Fibroblast of villous mesenchyme (primary cell): ENCODE measurements at places on chromosomes 3 and 15.

- DNase-seq: peak; percentile 91
These were observed 53.8 kb downstream of the CDCP1 start for GRCh38 chr3:45092132-45093031.

GRCh38 chr3:182969277-182969676, 11.1 kb downstream of the DCUN1D1 start:
- DNase-seq: peak; percentile 56

GRCh38 chr3:76694063-76694462, 345.8 kb upstream of the ROBO2 start:
- DNase-seq: no peak

DNA sequence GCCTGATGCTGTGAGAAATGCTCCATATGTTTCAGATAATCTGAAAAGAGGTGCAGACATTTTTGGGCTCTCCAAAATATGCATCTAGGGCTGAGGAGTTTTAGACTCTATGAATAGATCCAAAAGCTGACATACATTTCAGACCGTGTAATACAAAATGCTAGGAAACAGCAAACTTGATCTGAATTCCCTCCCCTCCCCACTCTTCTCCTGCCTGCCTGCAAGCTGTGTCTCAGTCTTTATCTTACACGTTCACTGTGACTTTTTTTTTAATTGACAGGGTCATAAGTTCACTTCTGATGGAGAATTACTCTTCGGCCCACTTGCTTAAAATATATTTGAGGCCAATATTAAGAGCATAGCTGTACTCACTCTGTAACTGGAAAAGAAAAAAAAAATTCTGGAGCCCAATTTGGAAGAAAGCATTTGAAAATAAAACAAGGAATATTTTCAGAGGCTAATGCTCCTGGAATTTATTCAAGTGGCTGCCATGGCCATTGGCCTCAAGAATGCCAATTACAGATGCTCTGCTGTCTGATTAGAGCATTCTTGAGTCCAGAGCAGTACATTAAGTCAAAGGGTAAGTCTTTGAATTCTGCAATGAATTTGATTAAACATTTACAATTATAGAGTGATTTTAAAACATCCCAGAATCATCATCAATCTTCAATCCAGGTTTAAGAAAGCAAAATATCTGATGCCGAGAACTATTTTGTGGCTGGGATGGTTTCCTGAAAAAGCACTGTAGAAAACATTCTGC, 146.2 kb upstream of the SEMA6D start:
- no peak for DNase-seq

GRCh38 chr3:168865022-168865551, 769.4 kb upstream of the GOLIM4 start:
- peak; percentile 30 for DNase-seq

- DNase-seq: no peak
These were observed 5.5 kb downstream of the GATA2 start for GRCh38 chr3:128487538-128487812.

- DNase-seq: peak; percentile 33
These were observed 452 bp downstream of the BBX start for GRCh38 chr3:107523289-107523538.

- no peak for DNase-seq
These were observed 112.7 kb downstream of the RAB11A start for GRCh38 chr15:65981837-65982626.

DNA sequence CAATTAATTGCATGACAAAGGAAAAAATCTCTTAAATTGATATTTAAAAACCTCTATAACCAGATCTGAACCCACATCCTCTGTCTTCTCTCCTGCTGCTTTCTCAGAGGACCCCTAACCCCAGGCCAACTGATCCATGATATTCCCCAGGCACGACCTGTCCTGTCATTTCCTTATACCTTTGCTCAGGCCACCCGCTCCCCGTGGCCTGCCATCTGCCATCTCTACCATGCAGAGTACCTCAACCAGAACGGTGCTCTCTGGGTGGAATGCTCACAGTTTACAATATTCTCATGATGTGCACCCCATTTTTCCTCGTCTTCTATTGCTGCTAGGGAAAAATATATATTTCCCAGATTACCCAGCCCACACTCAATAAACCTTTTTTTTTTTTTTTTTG, 57.7 kb downstream of the ARHGEF3 start:
- DNase-seq: no peak

- DNase-seq: peak; percentile 4
These were observed 2.3 kb upstream of the COLQ start for GRCh38 chr3:15523660-15524417.

GRCh38 chr3:146574173-146574572, 29.8 kb upstream of the PLSCR1 start:
- DNase-seq: no peak

- DNase-seq: peak; percentile 80
These were observed 27.3 kb downstream of the CYP11A1 start for GRCh38 chr15:74340150-74340549.

GRCh38 chr15:90851114-90851513, 17.3 kb upstream of the FURIN start:
- DNase-seq: no peak

DNA sequence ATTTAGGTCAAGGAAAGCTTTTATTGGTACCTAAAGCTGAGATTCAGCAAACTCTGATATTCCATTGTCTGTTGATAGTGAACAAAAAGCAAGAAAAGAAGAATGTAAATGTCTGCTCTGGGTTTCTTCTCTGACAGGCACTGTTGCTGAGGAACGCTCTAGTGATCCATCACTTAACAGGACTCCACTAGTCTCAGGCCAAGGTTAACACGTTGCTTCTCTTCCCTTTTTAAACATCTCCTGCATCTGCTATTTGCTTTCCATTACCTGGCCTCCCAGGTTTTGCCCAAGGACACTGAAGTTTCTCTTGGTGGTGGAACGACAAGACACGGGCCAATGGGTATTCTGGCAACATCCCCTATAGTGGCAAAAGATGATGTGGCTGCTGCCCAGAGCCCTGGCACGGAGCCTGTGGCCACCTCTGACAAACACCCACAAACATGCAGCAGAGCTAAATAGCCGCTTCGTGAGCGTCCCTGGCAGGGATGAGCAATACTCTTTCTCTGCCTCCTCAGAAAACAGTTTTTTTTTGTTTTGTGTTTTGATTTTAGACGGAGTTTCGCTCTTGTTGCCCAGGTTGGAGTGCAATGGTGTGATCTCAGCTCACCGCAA, 97.8 kb upstream of the AKAP13 start:
- DNase-seq: peak; percentile 24

DNA sequence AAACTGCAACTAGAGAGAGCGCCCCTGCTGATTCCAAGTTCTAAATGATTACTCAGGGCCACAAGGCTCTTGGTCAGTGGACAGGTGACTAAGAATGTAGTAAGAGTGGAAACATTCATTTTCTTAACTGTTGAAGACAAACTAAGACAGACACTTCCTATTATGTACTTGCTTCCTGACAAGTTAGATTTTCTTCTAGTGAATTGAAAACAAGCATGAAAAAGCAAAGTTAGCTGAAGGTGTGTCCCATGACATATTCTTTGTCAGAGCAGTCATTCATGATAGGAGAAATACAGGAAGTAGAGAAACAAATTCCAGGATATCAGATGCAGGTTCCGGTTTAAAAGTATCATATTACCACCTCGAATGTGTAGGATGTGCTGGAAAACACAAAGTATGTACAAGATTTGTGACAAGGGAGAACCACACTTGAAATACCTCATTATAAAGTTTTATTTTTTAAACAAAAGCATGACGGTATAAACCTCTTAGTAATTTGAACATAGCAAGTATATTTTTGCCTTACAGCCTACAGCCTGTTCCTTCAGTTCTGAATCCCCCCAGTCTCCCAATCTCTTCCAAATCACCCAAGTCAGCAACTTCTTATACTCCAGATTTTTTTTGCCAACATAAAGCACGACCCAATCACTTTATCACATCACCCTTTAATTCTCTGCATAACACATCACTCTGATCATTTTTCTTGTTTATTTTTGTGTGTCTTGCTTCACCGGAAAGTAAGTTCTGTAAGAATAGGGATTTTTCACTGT, 6.2 kb downstream of the TSPAN3 start:
- DNase-seq: peak; percentile 25

GRCh38 chr3:184042617-184043016, 10.2 kb upstream of the HTR3C start:
- no peak for DNase-seq

DNA sequence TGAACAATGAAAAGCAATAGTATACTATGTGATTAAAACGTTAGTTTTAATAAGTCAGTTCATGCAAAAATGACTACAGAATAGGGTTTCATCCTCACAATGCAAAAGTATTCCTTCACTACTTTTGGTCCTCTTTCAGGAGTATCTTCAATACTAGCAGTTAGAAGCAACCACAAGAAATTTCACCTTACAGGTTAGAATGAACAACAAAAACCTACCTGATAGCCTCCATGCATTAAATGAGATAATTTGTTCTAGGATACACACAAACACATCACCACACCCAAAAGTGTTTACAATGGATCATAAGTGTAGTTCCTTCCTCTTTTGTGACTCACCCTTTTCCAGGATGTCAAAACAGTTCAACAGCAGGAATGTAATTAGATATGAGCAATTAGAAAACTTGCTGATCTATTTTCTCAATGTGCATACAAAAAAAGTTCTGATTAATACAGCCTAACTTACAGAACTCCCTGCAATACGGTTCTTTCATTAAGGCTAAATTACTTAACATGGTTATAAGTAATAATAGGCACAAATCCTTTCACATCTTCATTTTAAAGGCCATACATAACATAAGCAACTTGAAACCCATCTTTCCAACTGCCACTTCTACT, 21.6 kb downstream of the UACA start:
- peak; percentile 81 for DNase-seq

GRCh38 chr15:23671481-23671880, 15.6 kb downstream of the NDN start:
- DNase-seq: no peak

DNA sequence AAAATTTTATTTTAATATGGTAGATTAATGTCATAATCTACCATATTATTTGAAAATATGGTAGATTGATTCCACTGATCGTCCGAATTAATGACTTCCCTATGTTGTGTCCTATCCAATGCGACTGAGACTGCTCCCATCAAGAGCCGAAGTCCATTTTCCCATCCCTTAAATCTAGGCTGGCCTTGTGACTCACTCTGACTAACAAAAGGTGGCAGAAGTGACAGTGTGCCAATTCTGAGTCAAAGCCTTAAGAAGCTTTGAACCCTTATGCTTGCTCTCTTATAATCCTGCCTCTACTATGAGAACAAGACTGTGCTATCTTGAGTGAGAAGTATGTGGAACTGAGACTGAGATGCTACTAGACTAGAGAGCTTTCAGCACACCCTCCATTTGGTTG, 387.2 kb downstream of the ROBO1 start:
- no peak for DNase-seq

DNA sequence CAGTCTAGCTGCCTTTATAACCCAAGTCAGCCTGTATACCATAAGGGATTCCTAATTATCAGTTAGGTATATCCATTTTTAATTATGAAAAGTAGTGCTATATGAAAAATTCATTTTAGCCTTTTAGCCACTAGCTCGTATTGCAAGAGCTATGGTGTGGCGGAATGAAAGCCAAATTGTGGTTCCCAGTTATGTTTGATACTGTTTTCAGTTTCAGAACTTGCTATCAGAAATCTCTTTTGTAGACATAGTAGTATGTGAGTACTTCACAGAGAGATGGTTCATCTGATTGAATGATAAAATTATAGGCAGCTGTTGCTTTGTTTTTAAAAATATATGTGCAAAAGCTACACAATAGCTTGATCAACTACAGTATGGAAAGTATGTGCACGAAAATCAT, 134.6 kb downstream of the SLC25A26 start:
- no peak for DNase-seq

DNA sequence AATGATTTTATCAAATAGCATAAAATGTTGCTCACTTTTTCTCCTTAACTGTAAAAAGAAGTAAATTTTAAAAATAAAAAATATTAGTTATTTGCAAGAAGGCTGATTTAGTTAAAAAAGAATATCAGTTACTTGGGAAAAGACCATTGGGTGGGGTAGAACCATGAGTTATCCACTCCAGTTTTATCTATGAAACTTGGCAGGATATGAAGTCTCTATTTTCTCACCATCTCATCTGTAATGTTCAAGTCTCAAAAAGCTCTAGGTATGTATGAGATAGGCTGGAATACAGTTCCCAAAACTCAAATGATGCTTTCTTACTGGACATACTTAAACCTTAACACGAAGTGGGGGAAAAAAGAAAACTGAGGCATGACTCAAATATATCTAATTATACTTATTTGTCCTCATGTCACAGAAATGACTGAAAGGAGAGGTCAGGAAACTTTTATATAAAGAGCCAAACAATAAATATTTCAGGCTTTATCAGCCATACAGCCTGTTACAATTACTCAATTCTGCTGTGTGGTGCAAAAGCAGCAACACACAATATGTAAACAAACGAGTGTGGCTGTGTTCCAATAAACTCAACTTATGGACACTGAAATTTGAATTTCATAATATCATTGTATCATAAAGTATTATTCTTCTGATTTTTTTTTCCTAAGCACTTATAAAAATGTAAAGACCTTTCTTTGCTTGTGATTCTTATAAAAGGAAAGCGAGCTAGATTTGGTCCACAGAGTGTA, 131.8 kb downstream of the TBL1XR1 start:
- DNase-seq: peak; percentile 36

DNA sequence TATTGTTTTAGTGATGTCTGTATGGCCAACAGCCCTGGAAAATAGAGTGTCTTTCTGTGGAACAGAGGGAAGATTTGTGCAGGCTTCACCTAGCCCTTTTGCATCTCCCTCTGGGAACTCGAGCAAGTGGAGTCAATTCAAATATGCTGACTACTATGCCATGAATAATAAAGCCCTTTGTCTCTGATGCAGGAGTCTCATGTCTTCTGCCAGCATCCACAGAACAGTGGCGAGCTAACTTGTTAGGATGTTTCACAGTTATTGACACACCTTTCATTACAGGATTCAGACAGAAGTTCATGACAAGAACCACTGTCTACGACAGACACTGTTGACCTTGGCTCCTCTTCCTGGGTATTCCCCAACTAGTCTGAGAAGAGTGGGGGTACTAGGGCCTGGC, 15.6 kb upstream of the CCDC54 start:
- DNase-seq: no peak

DNA sequence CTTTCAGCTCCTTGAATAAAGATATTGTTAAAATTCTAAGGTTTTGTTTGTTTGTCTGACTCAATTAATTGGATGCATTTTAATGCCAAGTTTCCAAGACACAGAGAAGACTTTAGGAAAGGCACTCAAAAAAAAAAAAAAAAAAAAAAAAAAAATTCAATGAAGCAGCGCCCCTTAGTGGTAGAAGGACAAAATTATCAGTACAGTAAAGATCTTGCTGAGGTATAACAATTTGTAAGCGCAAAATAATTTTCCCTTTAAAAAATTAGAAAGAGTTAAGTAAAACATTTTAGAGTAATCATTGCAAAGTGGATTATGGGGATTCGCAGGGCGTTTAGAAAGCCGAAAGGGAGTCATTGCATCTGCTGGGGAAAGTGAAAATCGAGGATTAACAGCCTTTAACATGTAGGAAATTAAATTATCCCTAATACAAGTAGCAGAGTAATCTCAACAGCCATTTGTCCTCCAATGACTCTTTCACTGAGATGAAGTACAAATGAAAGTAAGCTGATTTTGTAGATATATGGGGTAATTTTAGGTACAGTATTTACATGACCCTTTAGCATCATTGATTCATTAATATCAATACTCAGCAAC, 5.8 kb upstream of the DIS3L start:
- DNase-seq: peak; percentile 43
